Stimulated activated CD4-positive, alpha-beta T cell treated with anti-CD3 and anti-CD28 coated beads, Interleukin-15, amount 100 ng/mL, for 48 hours (primary cell): ENCODE measurements at places on chromosomes 6 and 20.

DNA sequence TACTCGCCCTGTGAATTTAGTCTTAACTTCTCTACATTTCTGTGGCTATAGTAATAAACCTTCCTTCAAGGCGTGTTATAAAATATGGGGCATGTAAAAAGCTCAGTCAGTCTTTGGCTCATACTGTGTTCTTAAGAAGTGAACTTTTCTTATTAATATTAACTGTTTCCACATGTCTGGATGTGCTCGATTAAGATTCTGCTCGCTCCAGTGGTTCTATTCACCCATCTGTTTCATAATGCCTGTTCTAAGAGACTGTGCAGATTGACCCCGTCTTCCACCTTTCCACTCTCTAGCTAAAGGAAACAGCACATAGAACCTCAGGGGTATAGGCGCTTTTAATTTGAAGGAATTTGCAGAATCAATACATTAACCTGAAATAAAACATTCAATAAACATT, 99.9 kb downstream of the L3MBTL3 start:
- no peak for DNase-seq

GRCh38 chr20:5354901-5355300, 38.1 kb upstream of the PROKR2 start:
- no peak for DNase-seq

DNA sequence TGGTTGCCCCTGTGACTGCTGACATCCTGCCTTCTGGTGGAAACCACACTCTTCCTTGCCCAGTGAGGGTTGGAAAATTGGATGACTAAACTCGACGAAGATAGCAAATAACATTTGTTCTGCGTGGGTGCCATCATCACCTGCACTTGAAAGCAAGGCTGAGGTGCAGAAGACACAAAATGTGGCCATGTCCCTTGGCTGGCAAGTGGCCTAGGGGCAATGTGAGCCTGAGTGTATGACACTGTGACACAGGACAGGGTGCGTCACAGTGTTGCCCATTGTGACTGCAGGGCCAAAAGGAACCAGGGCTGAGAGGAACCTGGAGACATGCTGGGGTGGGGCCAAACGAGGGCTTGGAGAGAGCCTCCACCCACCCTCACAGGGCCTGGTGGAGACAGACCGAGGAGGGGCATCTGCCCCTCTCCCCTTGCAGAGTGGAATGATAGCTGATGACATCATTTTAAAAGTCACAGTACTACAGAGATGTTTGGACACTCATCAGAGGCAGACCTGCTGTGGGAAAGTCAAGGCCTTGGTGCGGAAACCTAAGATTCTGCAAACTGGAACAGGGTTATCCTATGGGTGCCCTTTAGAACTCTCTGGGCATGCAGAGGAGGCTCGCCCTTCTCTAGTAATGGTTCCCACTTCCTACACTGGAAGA, 12.8 kb upstream of the HLA-F start:
- DNase-seq: no peak

DNA sequence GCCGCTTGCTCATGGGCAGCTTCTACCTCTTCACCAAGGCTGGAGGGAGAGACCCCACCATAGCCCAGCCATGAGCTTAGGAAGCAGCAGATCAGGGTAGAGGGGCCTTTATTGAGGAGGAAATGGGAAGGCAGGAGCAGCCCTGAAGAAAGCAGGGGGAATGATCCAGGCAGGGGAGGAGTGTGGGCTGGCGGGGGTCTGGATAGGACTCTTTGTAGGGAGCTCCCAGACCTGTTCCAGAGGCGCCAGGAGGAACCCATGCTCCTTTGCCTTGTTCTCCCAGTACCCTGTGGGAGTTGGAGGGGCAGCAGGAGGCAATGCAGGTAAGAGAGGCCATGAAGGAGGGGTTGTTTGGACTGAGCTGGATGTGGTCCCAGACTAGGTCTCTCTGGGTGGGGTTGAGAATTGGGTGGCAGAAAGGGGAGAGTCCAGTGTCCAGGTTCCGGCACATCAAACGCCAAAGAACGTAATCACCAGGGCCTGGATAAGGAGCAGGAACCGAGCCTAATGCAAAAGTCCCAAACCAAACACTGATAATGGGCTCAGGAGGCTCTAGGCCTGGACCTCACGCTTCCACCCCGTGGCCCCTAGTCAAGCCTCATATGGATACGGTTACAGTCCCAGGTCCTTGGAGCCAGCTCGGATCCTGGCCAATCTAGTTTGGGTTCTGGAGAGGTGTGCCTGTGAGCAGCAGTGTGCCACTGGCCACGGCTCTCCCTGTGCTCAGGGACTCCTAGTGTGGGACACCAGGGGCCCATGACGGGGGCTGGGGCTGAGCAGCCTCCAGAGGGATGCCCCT, 12.1 kb upstream of the PGC start:
- no peak for DNase-seq

GRCh38 chr6:12165722-12166280, 124.4 kb upstream of the EDN1 start:
- no peak for DNase-seq

- no peak for DNase-seq
These were observed 64.5 kb downstream of the LIN28B start for GRCh38 chr6:105021399-105021798.

DNA sequence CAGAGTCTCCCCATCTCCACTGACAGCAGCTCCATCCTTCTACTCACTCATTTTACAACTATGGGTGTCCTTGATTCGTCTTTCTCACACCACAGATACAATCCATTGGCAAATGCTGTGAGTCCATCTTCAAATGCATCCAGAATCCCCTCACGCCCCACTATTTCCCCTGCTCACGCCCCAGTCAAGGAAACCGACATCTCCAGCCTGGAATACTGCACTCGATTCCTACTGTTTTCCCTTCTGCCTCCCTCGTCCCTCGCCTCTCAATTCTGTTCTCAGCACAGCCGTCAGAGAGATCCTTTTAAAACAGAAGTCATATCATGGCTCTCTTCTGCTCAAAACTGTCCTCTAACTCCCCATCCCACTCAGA, 4.7 kb downstream of the HLA-B start:
- no peak for DNase-seq

DNA sequence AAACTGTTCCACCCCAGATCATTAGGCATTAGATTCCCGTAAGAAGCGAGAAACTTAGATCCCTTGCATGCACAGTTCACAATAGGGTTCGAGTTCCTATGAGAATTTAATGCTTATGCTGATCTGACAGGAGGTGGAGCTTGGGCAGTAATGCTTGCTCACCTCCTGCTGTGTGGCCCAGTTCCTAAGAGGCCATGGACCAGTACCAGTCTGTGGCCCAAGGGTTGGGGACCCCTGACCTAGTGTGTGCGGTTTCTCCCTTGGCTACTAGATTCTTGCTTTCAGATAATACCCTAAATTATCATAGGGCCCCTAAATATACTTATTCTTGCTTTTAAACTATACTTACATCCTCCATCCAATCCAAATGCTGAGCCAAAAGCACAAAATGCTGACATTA, 1.9 kb upstream of the GPSM3 start:
- DNase-seq: no peak

DNA sequence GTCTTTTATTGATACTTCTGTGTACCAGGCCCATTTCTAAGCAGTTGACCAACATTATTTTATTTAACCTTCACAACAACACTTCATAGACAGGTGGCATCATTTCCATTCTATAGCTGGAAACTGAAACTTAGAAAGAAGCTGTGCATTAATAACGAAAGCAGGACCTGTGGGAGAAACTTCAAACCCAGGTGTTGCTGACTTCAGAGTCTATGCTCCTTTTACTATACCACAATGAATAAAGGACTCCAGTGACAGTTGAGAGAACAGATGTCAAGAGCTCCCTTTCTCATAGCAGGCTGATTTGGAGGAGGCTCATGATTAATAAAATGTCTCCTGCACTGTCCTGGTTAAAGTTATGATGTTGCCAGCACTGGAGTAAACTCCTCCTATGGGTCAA, 56.6 kb upstream of the POU3F2 start:
- no peak for DNase-seq

- DNase-seq: no peak
These were observed 173.1 kb downstream of the CLVS2 start for GRCh38 chr6:123168892-123169773.

GRCh38 chr20:49916146-49917002, 1.0 kb upstream of the SPATA2 start:
- no peak for DNase-seq

GRCh38 chr6:89680150-89680549, 41.6 kb upstream of the LYRM2 start:
- no peak for DNase-seq

- DNase-seq: no peak
These were observed 29.6 kb downstream of the PTK7 start for GRCh38 chr6:43105538-43106222.

GRCh38 chr6:166296035-166296883, 11.9 kb downstream of the PRR18 start:
- no peak for DNase-seq

- no peak for DNase-seq
These were observed 80.2 kb downstream of the MLIP start for GRCh38 chr6:54191461-54191860.

DNA sequence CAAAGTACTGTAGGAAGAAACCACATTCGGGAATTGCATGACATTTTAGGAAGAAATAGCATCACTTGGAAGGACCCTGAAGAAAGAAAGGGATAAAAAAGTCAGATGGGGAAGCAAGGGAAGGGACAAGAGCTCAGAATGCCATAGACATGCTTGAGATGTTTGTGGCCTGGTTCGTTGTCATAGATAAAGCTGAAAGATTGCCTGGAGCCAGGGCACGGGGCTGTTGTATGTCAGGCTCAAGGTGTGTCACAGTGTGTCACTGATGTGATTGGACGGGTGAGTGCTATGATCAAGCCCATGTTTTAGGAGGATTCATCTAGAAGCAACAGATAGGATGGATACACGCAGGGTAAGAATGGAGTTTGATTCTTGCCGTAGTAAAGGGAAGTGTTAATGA, 216.2 kb upstream of the SOX4 start:
- DNase-seq: no peak

- DNase-seq: no peak
These were observed 7.7 kb downstream of the NPEPL1 start for GRCh38 chr20:58700121-58700821.

DNA sequence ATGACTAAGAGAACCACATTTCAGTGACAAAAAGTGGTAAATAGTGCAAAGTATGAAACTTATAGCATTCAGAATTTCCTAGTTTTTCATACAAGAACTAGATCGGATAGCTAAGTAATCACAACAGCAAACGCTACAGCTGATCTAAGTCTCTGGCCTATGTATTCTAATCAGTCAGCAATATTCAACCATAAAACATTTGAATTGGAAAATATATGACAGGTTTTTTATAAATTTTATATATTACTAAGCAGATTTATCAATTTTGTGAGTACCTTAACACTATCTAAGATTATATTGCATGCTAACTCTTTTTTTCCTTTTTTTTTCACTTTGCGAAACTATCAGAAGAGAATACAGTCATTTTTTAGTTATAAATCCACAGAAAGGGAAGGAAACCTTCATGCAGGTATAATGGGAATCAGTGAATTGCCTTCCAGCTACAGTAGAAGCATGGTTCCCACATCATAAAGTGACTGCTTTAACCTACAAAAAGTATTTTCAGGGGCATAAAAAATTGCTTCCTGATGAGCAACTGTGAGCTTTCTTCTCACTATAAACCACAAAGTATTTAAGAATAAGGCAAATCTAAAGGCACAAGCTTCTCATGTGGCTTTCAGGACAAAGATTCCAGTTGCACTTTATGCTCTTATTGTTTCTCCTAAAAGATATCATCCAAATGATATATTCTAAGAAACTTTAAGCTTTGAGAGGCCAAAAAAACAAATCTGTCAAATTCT, 74.0 kb upstream of the GJE1 start:
- no peak for DNase-seq

DNA sequence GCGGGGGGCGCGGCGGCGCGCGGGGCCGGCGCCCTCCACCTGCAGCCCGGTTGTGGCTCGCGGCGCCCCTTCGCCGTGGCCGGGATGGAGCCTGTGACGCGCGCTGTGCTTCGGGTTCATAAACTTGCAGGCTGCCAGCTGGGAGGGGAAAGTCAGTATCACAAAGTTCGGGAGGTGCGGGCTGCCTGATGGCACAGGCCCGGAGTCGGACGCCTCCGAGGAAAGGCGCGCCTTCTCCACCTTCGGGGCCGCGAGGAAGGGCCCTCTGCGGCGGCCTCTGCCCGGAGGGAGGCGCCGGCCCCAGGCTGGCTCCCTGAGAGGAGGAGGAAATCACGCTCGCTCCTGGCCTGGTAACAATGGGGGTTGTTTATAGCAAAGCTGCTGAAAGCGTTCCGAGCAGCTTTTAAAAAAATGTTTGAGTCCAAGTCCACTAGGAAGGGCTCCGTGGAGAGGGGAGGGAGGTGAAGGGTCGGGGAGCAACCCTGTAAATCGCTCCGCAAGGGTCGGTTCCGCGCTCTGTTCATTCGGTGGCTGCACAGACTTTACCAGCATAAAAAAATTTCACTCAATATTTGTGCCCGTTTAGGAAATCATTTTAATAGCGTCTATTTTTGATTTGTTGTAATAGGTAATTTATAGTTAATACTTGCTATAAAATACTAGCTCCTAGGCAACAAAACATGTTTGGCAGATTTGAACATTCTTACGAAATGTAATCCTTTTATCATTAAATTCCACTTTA, 1.0 kb downstream of the AFDN start:
- DNase-seq: no peak

GRCh38 chr6:34064675-34065074, 81.2 kb downstream of the GRM4 start:
- no peak for DNase-seq

DNA sequence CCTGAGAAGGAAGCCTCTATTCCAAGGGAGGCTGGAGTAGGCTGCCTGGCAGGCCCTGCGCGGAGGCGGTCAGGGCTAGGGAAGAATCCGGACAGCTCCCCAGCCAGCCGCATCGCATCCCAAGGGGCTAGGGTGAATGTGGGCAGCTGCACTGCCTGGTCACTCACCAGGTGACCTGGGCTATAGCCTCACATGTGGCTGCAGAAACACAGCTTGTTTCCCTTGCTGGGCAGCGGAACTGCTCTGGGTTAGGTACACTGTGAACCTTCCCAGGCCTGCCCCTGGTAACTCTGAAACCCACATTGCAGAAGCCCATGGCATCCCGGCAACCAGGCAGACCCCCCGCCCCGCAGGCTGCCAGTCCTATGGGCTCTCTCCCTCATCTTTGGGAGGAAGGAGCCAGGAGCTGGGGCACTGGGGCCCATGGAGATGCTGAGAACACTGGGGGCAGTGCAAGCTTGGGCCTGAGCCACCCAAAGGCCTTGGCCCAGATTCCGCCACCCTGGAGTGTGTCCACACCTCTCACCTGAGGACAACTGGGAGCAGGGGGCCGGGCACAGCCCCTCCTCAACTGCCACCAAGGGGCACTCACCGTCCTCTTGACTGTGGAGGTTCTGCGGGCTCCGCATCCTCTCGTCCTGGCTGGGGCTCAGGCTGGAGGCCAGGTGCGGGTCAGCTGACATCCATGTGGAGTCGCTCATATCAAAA, 111.0 kb downstream of the NOL4L start:
- no peak for DNase-seq
